WTC11 (cell line): ENCODE measurements at places on chromosomes 4 and X. TPM values are rescaled to one million over a fixed set of nuclear protein-coding genes. Genes with fewer than 3 reads are reported as not detected.

LRAT gene
- 33.0 to 37.7 TPM (median 34.5 TPM) in 3 replicates for total RNA-seq

RAB9B gene
- total RNA-seq: 0.22 to 0.44 TPM (median 0.25 TPM) in 3 replicates

IL2RG gene
- 0.37 to 1.2 TPM (median 0.94 TPM) in 3 replicates for total RNA-seq

SYNPO2 gene
- total RNA-seq: 1.5 to 1.9 TPM (median 1.6 TPM) in 3 replicates

ERCC6L gene
- total RNA-seq: 17.8 to 19.8 TPM (median 18.4 TPM) in 3 replicates
